ENCODE measurements at places on chromosomes 12 and 14.

DNA sequence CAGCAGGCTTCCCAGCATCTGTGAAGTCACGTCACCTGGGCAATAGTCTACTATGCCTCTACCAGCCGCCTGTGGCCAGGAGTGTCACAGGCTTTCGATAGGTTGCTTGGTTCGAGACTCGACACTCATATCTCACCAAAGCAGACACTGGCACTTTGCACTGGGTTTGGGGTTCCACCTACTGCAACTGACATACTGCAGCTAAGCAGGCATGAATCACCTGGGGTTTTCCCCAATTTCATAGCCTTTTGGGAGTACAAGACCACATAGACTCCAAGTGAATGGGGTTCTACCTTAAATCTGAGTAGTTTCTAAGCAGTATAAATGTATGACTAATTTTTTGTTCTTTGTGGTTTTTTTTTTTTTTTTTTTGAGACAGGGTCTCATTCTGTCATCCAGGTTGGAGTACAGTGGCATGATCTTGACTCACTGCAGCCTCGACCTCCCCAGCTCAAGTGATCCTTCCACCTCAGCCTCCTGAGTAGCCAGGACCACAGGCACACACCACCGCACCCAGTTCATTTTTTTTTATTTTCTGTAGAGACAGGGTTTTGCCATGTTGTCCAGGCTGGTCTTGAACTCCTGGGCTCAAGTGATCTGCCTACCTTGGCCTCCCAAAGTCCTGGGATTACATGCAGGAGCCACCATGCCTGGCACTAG is 32.1 kb downstream of the DMAC2L start:
- DNase-seq, result peak; percentile 93

- peak; percentile 37 for DNase-seq
These were observed 1493.1 kb upstream of the FLRT2 start for GRCh38 chr14:84036840-84037239.

DNA sequence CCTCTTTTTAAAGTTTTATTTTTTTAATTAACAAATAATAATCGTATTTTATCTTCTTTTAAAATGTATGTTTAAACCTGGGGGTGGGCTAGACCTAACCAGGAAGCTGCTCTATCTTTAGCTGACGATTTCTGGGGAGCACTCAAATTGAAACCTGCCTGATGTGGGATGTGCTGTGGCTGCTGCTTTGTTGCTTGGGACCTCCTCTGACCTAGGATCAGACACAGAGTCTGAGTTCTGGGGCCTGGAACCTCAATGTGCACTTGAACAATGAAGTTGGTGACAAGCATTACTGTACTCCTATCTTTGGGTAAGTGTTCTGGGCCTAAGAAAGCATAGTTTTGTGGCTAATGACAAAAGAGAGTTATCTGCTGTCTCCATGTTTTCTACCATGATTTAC is 386.7 kb downstream of the DAD1 start:
- DNase-seq, result no peak

DNA sequence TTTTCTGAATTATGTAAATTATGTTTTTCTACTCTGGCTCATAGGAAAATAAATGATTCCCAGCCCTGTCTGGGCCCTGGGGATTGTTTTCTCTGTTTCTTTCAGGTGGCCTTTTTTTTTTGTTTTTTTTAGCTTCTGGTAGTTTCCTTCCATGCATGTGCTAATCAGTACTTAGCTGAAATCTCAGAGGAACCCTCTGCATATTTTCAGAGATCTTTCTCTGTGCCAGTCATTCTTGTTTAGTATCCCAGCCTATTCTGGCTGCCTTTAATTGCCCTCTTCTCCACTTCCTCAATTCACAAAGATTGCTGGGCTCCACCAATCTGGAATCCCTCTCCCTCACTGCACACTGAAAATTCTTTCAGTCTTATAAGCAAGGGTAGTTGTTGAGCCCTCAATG is 46.9 kb downstream of the CNOT2 start:
- no peak for DNase-seq

DNA sequence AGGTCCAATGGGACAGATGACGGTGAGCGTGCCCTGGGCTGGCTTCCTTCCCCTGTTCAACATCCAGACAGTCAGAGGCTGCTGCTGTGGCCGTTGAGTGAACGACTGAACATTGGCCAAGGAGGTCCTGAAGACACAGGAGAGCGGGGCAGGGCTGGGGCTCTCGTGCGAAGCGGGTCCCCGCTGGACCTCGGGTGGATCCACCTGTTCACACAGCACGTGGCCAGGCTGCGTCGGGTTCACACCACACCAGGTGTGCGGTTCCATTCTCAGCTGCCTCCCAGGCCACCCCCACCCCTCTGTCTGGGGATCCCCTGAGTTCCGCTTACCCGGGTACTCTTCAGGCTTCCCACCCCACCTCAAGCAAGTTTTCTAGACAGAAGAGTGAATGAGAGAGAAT is 199.1 kb upstream of the PRMT8 start:
- no peak for DNase-seq

DNA sequence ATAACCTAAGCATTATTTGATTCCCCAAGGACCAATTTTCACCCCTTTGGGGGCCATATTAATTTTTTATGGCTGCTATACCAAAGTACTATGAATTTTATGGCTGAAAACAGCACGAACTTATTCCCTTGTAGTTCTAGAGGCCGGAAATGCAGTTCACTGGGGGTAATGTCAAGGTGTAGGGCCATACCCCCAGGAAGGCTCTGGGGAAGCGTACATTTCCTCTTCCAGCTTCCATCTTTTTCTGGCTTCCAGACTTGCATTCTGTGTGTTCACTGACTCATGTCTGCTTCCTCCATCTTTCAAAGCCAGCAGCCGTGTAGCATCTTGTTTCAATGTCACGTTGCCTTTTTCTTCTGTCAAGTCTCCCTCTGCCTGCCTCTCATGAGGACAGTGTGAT is 133.5 kb downstream of the BICD1 start:
- DNase-seq, result peak; percentile 35

GRCh38 chr12:3342051-3342450 is 149.0 kb upstream of the PRMT8 start:
- DNase-seq, result peak; percentile 35

- peak; percentile 44 for DNase-seq
These were observed 24.2 kb downstream of the GOLGA3 start for GRCh38 chr12:132804426-132804861.

DNA sequence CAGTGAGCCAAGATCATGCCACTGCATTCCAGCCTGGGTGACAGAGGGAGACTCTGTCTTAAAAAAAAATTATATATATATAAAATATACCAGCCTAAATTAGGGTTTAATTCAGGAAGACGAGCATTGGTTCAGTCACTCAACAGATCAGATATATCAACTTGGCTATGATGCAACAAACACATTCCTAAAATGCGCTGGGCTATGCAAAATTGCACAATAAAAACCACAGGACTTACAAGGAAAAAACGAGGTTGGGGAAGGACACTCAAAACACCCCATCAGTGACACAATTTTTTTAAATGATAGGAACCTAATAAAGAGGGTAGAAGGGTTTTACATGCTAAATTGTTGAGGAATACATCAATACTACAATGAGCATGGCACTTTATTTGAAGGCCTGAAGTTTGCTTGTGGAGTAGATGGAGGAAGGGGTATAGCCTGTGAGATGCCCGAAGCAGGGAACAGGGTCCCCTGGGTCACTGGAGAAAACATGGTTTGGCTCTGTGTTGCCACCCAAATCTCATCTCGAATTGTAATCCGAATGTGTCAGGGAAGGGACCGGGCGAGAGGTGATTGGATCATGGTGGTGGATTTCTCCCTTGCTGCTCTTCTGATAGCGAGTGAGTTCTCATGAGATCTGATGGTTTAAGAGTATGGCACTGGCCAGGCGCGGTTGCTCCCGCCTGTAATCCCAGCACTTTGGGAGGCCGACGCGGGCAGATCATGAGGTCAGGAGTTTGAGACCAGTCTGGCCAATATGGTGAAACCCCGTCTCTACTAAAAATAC is 71.2 kb downstream of the TNFAIP2 start:
- DNase-seq, result peak; percentile 75

GRCh38 chr12:2675776-2676175 is 119.0 kb upstream of the FKBP4 start:
- DNase-seq, result no peak

- DNase-seq, result no peak
These were observed 15.7 kb upstream of the RAB35 start for GRCh38 chr12:120132054-120132836.

DNA sequence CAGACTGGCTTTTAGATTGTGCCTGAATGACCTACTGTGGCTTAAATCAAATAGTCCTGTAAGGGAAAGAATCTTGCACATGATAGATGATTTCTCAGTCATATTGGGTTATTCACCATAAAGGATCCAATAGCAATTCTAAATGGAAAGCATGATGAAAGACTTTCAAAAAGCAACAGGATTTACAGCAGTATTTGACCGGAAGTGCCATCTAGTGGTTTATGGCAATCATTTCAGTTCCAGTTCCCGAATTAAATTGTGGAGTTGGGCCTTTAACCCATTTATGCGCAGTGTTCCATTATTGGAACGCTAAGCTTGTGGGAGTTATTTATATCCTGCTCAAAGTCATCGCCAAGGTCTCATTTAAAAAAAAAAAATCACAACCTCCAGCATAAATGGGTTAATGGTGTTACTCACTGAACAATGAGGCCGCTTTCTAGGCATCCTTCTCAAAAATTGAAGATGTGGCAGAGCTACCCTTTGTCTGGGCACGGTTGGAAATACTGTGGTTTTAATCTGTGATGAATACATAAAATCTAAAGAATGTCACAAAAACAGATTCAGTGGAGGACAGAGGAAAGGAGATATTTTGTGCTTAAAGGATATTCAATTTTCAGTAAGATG is 60.8 kb upstream of the REP15 start:
- peak; percentile 57 for DNase-seq

GRCh38 chr14:104361921-104362681 is 217.5 kb upstream of the C14orf180 start:
- DNase-seq, result no peak

- peak; percentile 76 for DNase-seq
These were observed 485.0 kb downstream of the PRKD1 start for GRCh38 chr14:29442696-29443095.
